H7 (cell line): ENCODE measurements at places on chromosomes 11 and 22.

DNA sequence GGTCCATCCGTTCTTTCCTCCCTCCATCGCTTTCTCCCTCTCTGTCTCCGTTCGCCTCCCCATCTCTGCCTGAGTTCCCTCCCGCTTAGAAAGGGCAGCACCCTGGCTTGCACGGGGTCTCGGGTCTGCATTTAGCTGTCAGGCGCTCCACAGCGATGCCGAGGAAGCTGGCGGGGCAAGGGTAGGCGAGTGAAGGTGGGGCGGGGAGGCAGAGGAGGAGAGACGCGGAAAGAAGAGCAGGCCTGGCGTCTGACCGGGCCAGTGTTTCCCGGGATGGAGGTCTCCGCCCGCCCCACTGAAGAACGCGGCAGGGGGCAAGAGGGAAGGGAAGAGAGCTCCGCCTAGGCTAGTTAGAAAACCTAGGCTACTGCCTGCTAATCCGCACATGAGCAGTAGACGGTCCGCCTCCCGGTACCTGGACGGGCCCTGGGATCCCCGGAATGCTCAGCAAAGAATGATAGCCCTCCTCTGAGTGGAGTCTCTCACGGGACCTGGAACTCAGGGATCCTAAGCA is 3922.5 kb upstream of the OR11H1 start:
- no peak for DNase-seq

DNA sequence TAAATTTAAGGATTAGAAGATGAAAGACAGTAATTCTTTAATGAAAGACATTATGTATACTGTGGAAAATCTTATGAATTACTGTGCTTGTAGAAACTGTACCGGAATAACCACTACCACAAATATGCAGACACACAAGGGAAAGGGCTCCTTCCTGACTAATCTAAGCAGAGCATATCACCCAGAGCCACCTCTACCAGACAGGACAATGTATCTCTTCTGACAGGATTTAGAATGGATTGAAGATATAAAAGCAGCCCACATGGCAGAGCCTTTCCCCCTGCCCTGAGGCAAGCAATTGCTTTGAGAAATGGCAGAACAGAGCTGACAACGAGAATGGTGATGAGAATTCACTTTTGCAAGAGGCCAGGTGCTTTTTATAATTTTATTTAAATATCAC is 144.1 kb downstream of the NOX4 start:
- DNase-seq, result no peak

DNA sequence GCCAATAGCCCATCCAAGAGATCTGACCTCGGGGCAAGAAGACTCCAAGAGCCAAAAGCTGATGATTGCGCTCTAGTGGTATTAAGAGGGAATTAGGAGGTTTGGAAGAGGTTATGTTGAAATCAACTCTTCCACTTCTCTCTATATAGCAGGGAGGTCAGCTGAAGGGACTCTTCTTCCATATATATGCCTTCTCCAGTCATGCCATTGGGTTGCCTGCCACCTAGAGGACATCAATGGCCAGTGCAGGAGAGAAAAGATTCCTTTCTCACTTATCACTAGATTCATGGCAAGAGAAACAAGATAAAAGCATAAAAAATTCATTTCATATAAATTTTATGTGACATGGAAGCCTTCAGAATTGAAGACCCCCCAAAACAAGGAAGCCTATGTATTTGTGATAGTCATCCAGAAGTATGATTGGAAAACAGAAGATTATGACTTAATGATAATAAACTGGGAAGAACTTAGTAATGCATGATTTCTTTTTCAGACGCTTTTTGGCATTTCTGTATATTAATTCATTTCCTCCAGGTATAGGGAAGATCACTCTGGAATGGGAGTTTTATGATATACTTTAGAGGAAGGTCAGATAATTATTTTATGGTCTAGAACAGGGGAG is 435.1 kb upstream of the DDI1 start:
- DNase-seq, result peak; percentile 45

DNA sequence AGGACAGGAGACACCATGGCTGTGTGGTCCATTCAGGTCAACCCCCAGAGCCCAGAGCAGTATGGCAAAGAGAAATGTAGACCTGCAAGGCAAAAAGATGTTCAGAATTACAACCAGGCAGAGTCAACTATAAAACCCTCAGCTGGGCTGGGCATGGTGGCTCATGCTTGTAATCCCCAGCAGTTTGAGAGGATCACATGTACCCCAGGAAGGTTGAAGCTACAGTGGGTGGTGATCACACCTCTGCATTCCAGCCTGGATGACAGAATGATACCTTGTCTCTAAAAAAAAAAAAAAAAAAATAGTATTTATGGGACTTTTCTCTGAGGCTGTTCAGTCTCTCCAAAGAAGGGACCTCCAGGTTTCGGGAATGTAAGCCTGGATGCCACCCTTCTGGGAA is 18.4 kb upstream of the LDHA start:
- no peak for DNase-seq

DNA sequence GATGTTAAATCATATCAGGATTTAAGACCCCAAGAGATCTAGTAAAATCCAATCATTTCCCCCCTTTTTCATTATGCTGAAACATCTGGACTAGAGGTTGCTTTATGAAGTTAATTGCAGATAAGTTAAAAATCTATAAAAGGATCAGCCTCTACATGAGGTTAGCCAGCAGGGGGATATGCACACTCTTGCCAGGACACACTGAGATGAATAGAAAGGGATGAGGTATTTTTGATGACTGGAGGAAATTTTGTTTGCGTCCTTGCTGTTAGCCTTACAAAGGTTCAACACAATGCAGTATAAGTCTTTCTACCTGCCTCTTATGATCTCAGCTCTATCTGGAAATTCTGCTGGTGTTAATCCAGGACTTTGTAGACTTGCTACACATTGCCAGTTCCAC is 1034.3 kb downstream of the LRRC4C start:
- peak; percentile 6 for DNase-seq

- no peak for DNase-seq
Observed at GRCh38 chr11:65108469-65109123, 3.1 kb upstream of the TM7SF2 start.

DNA sequence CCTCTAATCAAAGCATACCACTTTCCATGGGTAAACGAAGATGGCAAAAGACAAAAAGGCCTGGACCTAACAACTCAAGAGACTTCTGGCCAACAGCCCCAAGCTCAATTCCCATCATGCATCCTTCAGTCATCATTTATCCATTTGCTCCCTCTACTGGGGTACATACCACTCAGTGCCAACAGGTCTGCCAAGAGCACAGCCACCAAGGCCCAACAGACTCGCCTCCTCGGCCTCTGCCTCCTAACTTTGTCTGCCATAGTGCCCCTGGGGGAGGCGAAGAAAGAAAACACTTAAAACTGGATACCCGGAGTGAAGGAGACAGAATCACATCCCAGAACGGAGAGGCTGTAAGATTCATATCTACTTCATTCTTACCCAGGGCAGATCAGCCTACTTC is 1.1 kb downstream of the HYOU1 start:
- DNase-seq, result peak; percentile 50

- no peak for DNase-seq
Observed at GRCh38 chr22:42184852-42185251, 54.2 kb upstream of the CYP2D6 start.

GRCh38 chr11:116707161-116707629 is 65.6 kb downstream of the BUD13 start:
- peak; percentile 33 for DNase-seq

GRCh38 chr22:49869845-49870712 is 16.4 kb downstream of the ZBED4 start:
- no peak for DNase-seq

DNA sequence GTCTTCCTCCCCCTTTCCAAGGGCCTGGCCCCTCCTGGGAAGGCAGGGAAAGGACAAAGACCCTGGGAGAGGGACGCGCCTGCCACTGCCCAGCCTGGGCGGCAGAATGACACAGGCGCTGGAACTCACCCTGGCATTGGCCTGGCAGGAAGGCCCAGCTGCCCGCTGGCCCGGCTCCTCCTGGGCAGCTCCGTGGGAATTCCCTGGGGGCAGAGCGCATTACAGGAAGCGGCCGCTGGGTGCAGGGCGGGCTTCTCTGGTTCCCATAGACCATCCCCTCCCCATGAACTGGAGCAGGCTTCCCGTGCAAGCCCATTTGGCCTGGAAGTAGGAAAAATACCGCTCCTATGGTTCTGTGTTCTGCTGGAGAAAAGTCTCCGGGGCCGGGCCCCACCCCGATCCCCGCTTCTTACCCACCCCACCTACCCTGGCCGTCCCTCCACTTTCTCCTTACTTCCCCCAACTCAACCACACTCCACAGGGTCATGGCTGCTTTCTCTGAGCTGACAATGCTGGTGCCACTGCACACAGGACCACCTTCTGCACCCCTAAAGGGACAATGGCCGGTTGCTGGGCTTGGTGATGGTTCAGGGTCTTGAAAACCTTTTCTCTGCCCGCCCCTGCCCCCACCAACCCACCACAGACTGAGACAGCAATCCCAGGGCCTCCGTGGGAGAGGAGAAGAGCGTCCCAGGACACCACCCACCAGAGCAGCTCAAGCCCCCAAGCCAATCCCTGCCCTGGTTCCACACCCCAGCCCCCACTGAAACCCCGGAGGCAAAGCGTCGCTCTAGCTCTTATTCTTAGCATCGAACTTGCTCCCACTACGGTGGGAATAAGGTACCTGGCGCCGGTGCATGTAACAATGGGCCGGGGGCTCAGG is 58.9 kb downstream of the LINC01488 start:
- peak; percentile 88 for DNase-seq

GRCh38 chr11:92885600-92885999 is 83.9 kb upstream of the MTNR1B start:
- DNase-seq, result no peak

GRCh38 chr11:134572741-134573675 is 161.0 kb upstream of the B3GAT1 start:
- peak; percentile 31 for DNase-seq

- DNase-seq, result no peak
Observed at GRCh38 chr11:121372671-121373429, 79.3 kb upstream of the SORL1 start.

GRCh38 chr11:32602657-32603415 is 19.2 kb downstream of the EIF3M start:
- no peak for DNase-seq

- no peak for DNase-seq
Observed at GRCh38 chr11:34433899-34434298, 4.8 kb upstream of the CAT start.

GRCh38 chr22:46542011-46542985 is 4.9 kb upstream of the CELSR1 start:
- DNase-seq, result peak; percentile 98

GRCh38 chr11:74677131-74677530 is 54.1 kb downstream of the CHRDL2 start:
- no peak for DNase-seq

DNA sequence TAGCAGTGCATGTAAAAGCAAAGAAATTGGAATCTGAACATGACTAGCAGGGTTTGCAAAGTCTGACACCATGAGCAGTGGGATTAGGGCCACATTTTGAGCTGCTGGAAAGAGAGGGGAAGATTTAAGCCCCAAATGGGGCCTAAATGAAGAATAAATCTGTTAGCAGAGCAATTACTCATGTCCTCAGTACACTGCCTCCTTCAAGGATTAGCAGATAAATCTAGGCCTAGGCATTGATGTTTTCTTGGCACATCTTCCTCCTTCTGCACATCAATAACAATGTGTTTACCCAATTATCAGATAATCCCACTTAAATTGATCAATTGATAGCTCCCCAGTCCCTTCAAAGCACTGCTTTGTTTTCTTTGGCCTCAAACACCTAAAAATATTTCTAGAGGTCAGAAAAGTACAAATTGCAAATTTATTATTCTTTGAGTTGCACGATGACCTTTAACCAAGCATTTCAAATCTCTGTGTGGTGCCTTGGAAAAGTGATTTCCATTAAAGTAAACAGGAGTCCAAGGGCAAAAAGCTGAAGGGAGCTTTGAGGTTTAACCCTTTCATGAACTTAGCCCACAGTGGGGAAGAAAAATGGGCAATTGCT is 514.7 kb upstream of the CHORDC1 start:
- DNase-seq, result no peak

- DNase-seq, result no peak
Observed at GRCh38 chr11:3004481-3004880, 12.4 kb upstream of the NAP1L4 start.

GRCh38 chr22:32649515-32650200 is 151.8 kb upstream of the TIMP3 start:
- DNase-seq, result no peak

DNA sequence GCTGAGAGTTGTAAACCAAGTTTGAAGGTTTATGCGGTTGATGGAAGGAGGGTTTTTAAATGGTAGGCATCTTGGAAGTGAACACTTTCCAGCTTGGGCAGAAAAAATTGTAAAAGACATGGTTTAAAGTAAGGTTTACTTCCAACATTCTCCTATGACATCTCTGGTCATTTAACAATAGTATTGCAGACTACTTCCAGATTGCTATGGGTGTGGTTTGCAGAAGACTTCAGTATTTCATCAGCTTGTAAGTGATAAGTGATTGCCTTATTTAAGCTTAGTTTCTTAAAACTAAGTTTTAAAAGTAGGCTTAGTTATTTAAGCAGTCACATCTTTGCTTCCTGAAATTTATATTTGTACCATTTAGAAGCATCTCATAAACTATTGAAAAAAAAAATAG is 7.2 kb upstream of the STT3A start:
- no peak for DNase-seq

GRCh38 chr11:11519184-11519583 is 102.6 kb downstream of the GALNT18 start:
- DNase-seq, result peak; percentile 61

GRCh38 chr11:22720457-22720856 is 54.0 kb downstream of the GAS2 start:
- no peak for DNase-seq

DNA sequence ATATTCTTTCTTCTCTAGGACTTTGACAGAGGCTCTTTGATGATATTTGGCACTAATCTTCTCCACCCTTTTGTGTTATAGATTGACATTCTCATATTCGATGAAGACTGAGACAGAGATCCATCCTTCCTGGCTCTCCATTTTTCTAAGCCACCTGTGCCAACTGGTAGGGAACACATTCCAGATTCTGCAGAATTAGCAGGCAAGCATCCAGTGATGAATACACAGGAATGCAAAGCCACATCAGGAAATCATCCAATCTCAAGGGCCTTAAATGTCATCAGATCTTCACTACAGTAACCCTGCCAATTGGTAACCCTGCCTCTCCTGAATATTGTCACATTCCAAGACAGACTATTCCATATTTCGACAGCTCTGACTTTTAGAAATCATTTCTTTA is 718.4 kb upstream of the API5 start:
- no peak for DNase-seq

DNA sequence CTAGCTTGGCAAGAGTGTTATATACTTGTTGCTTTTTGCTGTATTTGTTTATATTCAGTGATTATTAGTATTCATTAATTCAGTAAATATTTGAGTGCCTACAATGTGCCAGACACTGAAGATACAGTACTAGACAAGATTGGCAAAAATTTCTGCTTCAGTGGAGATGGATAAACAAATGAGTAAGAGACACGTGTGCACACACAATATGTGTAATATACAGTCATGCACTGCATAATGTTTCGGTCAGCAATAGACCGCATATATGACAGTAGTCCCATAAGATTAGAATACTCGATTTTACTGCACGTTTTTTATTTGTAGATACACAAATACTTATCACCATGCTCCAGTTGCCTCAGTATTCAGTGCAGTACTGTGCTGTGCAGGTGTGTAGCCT is 104.9 kb upstream of the GAL start:
- DNase-seq, result no peak
